Right lung (tissue), 10 donors: ENCODE measurements at places on chromosomes 4 and X.
A peak's percentile ranks its signal among the peaks of the same experiment; 100 is the strongest.

DNA sequence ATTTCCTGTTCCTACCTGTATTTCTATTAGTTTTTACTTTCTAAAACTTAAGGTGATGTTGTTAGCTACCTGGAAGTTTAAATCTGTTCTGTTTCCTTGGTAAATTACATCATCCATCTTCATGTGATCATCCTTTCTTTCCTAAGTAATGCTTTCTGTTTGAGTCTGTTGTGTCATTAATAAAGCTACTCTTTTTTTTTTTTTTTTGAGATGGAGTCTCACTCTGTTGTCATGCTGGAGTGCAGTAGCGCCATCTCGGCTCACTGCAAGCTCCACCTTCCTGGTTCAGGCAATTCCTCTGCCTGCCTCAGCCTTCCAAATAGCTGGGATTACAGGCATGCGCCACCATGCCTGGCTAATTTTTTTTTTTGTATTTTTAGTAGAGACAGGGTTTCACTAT is 73.3 kb downstream of the FIP1L1 start:
- no peak for DNase-seq

- no peak for DNase-seq
Measured at GRCh38 chrX:6681521-6682145, 146.7 kb upstream of the VCX3A start.

GRCh38 chrX:13793897-13794296 is 23.0 kb downstream of the GPM6B start:
- DNase-seq: no peak

GRCh38 chr4:56321251-56321650 is 66.0 kb downstream of the AASDH start:
- no peak for DNase-seq

- no peak for DNase-seq
Measured at GRCh38 chr4:26058537-26058936, 144.5 kb downstream of the SMIM20 start.

DNA sequence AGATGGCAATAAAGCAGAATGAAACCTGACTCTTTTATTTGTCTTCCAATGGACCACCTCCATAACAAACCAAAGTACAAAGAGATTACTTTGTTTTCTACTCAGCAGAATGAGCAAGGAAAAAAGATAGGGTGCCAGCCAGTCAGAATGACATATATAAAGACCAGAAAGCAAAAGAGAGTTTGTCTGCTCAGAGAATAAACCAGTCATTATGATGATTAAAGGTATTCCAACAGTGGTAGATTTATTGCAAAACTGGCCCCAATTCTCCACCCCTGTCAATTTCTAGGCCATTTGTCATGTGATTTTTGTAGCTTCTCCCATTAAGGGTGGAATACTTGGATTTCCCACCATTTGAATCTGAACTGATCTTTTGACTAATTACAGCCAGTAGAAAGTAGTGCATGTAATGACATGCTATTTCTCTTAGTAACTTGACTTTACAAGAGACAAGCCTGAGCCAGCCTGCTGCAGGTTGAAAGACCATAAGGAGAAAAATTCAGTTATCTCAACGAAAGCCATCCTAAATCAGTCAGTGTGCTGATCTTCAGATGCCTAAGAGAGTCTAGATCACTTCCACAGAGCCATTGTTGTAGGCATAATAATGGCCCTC is 203.1 kb downstream of the EPHA5 start:
- no peak for DNase-seq

GRCh38 chr4:7429069-7429416 is 5.7 kb downstream of the PSAPL1 start:
- DNase-seq: no peak

DNA sequence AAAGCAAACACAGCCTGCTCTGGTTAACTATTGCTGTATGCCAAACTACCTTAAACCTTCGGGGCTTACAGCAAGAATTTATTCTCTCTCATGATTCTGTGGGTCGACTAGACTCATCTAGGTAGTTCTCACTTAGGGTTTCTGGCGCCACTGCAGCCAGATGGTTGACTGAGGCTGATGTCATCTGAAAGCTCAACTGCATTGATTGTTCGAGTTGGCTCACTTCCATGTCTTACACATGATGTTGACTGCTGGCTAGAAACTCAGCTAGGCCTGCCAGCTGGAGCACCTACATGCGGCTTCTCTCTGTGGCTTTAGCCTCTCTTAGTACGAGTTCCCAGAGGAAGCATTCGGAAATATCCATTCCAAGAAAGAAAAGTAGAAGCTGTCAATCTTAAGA is 103.2 kb downstream of the SRPX start:
- no peak for DNase-seq

DNA sequence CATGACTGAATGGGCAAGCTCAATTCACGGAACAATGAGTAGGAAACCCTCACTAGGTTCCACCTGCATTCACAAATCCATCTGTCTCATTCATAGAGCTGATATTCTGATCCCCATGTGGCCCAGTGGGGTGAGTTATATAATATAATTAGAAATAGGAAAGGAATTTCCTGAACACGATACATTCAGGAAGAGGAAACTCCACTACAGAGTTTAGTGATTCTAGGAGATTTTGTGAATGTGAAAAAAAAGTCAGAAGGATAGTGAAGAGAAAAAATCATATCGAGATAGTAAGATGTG is 471.2 kb downstream of the GASK1B start:
- DNase-seq: no peak

DNA sequence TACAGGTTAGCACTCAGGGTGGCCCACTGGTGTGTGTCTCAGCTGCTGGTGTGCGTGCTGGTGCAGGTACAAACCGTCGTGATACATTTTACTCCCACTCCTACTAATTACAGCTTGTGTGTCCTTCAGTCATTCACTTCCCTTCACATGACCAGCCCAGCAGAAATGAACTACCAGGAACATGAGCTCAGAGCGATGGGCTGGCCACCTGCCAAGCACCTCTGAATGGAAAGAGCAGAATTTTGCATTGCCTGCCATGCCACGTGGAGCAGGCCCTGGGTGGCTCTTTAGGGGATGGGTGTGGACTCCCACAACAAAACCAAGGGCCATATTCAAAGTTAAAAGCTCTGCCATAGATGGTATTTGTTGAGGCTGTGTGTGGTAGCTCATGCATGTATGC is 58.9 kb upstream of the PGM2 start:
- peak; percentile 53 for DNase-seq

DNA sequence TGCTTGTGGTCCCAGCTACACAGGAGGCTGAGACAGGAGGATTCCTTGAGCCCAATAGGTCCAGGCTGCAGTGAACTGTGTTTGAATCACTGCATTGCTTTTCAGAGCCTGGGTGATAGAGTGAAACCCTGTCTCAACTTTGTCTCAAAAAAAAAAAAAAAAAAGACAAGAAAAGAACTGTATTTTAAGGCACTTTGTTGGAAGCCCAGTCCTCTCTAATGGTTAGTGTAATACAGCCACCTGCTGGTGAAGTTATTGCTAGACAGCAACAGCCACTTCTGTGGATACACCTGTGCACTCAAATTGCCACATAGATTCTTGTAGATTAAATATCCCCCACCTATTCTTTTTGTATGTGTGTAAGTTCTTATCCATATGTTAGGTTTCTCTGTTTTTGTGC is 10.1 kb upstream of the FGG start:
- DNase-seq: no peak

- no peak for DNase-seq
Measured at GRCh38 chr4:86358257-86358656, 1.6 kb downstream of the MAPK10 start.

- DNase-seq: peak; percentile 56
Measured at GRCh38 chrX:49840679-49841078, 11.6 kb downstream of the PAGE4 start.

DNA sequence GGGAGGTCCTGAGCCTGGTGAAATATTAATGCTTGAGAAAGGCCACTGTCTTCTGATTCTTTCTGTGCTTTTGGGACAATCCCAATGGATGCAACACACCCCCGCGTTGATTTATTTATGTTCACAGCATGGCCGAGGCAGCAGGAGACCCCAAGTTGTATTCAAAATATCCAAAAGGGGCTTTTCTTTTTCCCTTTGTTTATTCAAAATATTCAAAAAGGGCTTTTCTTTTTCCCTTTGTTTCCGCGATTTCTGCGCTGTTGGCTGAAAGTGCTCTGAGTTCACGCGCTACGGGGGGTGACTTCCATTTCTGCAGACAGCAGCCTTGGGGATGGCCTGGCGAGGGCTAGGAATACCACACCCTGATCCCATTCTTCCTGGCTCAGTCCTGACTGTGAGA is 59.5 kb upstream of the PPP2R3B start:
- DNase-seq: no peak

GRCh38 chr4:69025191-69025998 is 70.9 kb upstream of the UGT2B7 start:
- DNase-seq: no peak

- no peak for DNase-seq
Measured at GRCh38 chr4:109041463-109042360, 260.7 kb downstream of the COL25A1 start.

- no peak for DNase-seq
Measured at GRCh38 chr4:55314141-55314820, 31.8 kb upstream of the SRD5A3 start.

DNA sequence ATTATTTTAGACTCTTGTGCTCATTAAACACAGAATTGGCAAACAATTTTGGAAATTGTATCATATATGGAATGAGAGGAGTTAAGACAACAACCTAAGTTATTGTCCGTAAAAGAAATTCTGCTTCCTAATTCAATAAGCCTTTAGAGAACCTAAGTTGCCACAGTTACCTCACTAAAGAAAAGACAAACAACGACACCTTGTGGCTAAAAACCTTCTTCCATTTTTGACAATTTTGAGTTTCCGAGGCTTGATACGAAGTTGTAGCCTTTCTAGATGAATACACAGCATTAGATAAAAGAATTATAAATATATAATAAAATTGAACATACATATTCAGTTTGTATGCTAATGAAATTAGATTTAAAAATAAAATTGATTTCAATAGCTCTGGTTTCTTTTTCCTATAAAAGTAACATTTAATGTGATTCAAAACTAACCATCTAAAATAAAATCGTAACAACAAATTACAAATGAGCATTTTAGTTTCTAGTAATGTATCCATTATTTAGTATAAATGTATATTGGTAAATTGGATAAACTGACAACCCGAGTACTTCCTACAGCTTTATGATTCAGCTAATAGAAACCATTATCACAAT is 275.1 kb downstream of the GPM6A start:
- no peak for DNase-seq

- DNase-seq: no peak
Measured at GRCh38 chrX:13903405-13903804, 86.5 kb upstream of the GPM6B start.

GRCh38 chr4:168740691-168741090 is 243.8 kb downstream of the PALLD start:
- no peak for DNase-seq

GRCh38 chr4:95507561-95507960 is 41.2 kb downstream of the UNC5C start:
- DNase-seq: no peak

DNA sequence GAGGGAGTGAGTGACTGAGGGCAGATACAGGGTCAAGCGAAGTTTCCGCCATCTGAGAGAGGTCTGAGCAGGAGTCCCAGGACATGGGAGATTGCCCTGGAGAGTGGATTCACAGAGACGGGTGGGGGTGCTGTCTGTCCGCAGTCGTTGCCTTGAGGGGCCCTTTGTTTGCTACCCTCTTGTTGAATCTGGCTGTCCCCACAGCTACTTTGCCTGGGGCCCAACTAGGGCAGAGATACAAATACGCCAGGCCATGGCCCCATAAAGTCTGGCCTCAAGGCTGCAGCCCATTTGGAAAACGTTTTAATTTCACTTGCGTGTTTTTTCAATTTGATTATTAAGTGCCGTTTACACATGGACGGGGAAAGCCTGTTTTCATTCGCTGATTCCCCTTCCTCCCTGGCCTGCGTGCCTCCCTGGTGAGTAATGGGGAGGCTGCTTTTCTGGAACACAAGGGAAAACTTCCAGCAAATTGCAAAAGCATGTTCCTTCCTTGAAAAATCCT is 134.4 kb downstream of the SMIM20 start:
- peak; percentile 83 for DNase-seq

DNA sequence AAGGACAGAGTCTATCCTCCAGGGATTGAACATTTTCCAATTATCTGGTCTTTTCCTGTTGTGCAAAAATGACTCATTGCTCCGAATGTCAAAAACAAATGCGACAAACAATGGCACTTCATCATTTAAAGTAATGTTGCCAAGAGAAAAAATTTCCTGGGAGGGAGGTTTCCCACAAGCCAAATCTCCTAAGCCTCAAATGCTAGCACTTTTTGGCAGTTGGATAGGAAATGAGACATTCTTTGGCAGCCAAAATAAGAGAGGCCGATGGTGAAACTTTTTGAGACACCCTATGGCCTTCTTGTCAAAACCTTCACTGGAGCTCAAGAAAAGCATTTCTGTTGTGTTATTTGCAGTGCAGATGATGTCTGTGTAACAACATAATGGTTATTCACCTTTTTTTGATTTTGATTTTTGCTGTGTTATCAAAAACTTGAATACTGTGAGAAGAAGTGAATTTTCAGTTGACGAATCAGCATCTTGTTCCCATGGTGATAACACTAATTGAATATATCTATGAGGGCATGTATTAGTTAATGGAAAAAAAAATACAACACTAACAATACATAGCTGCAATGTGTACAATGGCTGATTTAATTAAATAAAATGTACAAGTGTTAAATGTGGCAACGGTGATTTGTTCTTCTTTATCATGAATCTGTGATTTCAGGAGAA is 333.8 kb downstream of the ANK2 start:
- peak; percentile 77 for DNase-seq

- no peak for DNase-seq
Measured at GRCh38 chr4:3329887-3330286, 37.1 kb downstream of the RGS12 start.
